Central memory CD4-positive, alpha-beta T cell (primary cell): ENCODE measurements at places on chromosomes 2 and 18.

DNA sequence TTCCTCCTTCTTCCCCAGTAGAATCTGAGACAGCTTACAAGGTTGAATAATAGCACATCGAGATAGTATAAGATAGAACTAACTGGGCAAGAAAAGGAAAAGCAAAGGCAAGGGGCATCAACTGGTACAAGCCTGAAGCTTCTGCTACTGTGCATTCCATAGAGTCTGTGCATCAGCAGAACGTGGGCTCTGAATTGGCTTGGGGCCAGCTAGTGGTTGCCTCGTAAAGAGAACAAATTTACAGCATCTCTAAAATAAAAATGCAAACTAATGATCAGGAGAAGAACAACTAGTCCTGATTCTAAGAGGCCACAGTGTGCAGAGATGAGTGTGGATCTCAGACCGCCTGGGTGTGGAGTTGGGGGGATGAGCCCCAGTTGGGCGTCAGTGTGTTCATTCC is 36.6 kb downstream of the UPP2 start:
- DNase-seq, result no peak

DNA sequence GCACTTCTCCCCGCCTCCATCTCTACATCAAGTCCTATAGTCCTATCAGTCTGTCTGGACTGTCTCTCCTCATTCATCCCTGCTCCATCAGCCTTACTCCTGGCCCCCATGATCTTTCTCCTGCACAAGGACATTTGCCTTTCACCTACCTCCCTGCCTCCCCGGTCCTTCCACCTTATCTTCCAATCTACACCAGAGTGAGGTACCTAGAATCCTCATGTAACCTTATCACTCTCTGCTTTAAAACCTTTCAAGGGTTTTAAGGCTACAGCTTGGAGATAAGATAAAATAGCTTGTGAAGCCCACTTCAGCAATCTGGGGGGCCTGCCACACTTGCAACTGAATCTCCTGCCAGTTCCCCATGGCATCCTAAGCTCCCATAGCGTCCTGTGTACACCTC is 12.8 kb downstream of the CDC42EP3 start:
- no peak for DNase-seq

DNA sequence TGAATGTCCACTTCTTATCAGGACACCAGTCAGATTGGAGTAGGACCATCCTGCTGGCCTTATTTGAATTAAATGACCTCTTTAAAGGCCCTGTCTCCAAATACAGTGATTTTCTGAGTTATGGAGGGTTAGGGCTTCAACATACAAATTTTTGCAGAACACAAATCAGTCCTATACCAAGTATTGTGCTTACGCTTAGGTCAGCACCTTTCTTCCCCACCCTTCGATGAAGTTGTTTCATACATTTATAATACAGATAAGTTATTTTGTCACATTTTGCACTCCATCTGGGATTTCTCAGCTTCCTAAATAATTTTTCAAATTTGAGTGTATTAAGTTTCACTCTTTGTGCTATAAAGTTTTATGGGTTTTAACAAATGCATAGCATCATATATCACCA is 190.5 kb upstream of the EPAS1 start:
- no peak for DNase-seq

GRCh38 chr18:21146016-21146415 is 34.4 kb upstream of the ROCK1 start:
- DNase-seq, result no peak

DNA sequence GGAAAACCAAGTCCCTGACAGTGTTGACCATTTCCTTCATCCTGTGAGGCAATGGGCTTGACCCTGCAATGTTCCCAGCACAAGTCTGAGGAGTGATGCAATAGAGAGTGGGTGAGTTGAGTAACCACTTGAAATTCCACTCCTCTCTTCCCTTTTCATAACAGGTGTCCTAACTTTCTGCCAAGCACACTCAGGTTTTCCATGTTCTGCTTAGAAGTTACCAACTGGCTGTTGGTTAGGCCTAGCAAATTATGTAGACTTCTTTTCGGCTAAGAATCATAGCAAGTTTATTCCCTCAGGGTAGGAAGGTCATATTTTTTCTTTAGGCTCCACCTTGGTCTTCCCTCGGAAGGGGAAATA is 11.5 kb downstream of the GNLY start:
- DNase-seq, result no peak

- no peak for DNase-seq
These were observed 552.8 kb upstream of the NRP2 start for GRCh38 chr2:205129531-205129930.

DNA sequence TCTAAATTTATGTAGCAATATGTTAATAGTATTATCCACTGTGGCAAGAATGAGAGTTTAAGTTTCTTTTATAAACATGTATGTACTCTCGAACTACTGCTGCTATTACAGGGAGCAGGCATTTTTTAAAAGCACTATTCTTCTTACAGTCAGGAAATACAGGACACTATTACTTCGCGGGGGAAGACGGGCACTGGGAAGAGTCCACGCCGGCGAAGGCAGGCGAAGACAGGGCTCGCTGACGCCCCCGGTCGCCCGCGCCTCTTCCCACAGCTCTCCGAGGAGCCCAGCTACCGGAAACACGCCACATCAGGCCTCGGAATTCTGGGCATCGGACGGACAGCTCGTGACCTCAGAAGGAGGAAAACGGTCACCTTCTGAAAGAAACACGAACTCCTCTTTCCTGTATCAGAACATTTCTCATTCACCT is 90.2 kb downstream of the FAM161A start:
- DNase-seq, result no peak

DNA sequence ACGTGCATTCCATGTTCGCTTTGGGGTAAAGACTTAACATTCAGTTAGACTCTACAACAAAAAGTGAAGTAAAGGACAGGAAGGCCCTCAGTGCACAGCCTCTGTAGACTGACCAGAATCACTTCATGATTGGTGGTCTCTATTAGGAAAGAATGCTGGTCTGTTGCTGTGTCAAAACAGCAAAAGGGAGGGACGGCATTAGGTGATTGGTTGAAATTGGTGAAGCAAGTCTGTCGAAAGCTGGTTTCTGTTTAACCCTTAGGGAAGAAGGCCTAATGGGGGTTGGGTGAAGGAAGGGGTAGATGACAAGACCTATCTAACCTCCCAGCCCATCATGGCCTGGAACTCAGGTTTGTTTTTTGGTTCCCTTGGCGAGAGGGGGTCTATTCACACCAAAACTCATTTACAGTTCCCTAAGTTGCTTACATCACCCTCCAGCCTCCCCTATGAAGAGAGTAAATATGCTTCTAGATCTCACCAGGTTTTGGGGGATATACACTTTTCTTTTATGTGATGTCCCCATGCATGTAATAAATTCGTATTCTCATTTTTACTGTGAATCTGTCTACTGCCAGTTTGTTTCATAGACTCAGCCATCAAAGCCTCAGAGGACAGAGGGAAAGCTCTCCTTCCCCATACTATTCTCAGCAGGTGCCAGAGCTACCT is 65.6 kb downstream of the TMEM17 start:
- DNase-seq, result no peak

DNA sequence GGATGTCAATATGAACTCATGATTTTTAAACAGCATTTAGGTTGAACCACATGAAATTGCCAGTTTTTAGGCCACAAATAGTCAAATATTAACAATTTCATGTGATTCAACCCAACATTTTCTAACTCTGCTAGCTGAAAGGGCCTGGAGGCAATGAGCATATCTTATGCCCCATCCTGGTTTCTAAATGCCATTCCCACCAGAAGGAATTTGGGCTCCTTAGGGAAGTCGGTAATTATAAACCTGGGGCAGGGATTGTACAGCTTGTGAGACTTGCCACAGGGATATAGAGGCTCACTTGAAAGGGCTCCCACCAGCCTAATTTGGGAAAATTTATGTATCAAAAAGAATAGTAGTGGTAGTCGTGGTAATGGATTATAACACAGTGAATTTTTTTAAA is 178.4 kb upstream of the ALPP start:
- no peak for DNase-seq

DNA sequence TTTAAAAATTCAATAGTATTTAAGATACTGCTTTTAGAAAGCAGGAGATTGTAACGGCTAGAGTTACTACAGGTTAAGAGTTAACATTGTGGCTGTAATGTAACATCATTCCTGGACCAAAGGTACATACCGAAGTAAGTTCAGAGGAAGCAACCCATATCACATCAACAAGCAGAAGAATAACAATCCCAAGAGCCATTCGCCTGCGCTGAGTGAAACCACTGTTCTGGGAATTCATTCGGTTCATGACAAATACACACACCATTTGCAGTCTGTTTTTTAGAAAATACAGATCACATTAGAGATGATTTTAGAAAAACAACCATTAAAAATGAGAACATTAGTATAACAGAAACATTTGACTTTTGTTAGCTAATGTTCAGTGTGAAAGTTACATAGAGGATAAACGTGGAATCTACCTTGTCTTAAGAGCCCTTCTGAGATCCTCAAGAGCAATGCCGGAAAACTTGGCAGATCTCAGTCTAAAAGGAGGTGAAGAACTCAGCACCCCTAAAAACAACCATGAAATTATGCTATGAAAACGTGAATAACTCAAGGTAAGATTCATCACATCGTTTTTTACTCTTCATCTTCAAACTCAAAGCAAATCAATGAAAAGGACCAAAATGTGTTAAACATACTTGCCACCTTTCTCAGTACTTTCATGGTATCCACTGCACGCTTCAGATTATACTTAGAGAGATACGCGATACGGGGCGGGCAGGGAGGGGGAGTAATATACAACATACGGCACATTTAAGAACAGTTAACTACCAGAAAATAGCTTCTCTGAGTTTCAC is 1.2 kb downstream of the SLC35F5 start:
- no peak for DNase-seq

DNA sequence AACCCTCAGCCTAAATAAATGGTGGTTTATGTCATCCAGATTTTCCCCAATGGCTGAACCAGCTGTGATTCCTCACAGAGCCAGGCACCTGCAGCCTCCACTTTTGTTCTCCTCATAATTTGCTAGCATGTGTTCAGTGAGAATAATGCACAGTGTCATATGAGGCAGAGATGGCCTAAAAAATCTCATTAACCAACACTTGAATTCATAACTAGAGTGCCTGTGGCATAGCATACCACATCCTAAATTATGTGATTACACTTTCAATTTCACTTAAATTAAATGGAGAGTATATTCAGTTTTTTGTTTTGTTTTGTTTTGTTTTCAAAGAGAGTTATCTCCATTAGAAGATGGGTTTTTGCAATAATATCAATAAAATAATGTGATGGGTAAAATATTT is 488.0 kb downstream of the CBLN2 start:
- no peak for DNase-seq

DNA sequence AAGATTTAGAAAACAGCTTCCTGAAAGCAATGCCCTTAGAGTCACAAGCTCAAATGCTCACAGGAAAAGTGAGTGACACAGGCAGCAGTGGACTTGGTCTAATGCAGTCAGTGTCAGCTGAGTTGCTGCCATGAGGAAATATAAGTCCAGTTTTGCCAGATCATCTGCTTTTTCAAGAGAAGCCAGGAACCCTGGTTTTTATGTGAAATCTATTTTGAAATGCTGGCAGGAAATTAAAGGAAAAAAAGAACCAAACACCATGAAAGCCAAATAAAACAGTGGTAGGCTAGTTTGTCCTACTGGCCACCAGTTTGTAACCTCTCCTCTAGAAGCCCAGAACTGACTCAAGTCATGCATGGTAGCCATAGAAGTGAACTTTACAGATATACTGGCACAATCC is 109.2 kb downstream of the THADA start:
- no peak for DNase-seq

GRCh38 chr2:26982102-26982742 is 11.8 kb downstream of the MAPRE3 start:
- DNase-seq, result no peak

- no peak for DNase-seq
These were observed 74.0 kb upstream of the SEC11C start for GRCh38 chr18:59065684-59066083.

DNA sequence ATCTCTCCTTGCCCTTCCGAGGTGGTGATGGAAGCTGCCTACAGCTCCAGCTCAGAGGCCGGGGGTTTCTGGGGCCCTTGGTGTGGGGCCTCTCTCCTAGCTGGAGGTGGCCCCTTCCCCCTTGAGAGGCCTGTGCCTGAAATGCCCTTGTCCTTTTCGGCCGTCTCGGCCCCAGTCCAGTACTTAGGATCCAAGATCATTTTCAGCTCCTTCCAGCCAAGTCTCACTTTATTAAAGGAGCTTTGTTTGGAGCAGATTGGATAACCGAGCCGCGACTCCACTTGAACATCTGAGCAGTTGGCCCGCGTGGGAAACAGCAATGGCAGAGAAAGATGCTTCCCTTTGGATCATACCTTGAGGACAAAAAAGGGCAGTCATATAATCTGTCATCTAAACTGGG is 125.0 kb downstream of the NEDD4L start:
- DNase-seq, result no peak

DNA sequence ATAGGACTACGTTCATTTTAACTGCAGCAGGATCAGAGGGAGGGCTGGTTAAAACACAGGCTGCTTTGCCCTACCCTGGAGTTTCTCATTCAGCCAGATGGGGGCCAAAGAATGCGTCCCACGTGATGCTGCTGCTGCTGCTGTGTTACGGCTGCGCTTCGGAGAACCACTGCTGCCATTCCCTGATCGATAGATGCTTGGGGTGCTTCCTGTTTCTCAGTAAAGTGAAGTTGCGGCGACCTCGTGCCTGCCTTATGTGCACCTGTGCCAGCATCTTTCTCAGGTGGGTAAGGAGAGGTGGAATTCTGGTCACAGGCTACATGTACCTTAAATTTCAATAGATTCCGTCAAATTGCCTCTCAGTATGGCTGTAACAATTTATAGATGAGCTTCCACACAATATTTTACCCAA is 24.7 kb upstream of the TOGARAM2 start:
- peak; percentile 6 for DNase-seq

GRCh38 chr2:188369365-188369764 is 77.7 kb downstream of the GULP1 start:
- no peak for DNase-seq

- DNase-seq, result no peak
These were observed 240.9 kb downstream of the PRKCE start for GRCh38 chr2:45892425-45892745.

- DNase-seq, result no peak
These were observed 76.9 kb downstream of the ACTR3 start for GRCh38 chr2:113966832-113967231.

- no peak for DNase-seq
These were observed 402.4 kb upstream of the CYRIA start for GRCh38 chr2:17068021-17068420.

DNA sequence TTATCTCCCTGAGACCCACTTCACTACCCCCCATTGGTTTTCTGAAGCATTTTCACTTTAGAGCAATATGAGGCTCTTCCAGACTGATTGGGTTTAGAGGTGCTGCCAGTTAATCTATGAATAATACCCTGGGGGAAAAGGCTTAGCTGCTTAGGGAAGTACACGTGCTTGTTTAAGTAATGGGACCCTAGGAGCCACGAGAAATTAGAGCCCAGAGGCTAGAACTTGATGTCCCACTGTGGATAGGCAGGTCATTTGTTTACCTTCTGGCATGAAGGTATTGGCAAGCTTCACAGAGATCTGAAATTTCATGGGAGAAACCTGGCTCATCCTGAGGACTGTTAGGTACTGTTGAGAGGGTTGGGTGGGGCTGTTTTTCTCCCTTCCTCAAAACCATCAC is 59.7 kb downstream of the CLIP4 start:
- no peak for DNase-seq

- peak; percentile 23 for DNase-seq
These were observed 27.6 kb downstream of the C2orf76 start for GRCh38 chr2:119338826-119339561.
